ENCODE measurements at places on chromosomes 16 and 17.
A peak's percentile ranks its signal among the peaks of the same experiment; 100 is the strongest.

DNA sequence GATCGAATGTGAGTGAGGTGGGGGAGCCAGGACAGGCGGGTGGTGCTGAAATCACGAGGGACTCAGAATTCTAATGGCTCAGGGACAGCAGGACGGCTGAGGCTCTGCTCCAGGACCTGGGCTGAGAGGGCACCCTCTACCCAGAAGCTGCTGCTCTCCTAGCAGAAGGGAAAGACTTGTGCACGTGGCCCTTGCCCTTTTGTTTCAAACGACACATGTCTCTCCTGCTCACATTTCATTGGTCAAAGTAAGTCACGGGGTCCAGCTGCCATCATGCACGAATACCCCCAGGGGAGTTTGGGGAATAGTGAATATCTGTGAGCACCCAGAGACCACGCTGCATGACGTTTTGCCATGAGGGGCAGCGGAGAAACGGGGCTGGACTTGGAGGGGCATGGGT lies 73.2 kb downstream of the RTN4RL1 start:
- DNase-seq: no peak

- DNase-seq: peak; percentile 37
These were observed 27.7 kb upstream of the SBK1 start for GRCh38 chr16:28264656-28265055.

DNA sequence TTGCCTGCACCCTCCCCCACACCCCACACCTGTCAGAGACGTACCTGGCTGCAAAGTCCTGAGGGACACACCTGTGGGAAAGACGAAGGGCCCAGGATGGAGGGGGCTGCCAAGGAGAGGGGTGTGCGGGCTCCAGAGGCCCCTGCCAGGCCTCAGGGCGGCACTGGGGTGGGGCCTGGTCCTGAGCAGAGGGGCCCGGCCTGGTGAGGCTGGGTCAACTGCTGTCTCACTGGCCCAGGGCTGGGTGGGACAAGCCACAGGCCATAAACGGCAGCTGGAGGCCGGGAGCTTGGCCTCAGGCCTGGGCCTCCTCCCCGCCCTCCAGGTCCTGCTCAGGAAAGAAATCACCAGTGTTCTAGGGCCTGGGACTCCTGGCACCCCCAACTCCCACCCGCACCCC lies 510 bp downstream of the TPSG1 start:
- peak; percentile 31 for DNase-seq

DNA sequence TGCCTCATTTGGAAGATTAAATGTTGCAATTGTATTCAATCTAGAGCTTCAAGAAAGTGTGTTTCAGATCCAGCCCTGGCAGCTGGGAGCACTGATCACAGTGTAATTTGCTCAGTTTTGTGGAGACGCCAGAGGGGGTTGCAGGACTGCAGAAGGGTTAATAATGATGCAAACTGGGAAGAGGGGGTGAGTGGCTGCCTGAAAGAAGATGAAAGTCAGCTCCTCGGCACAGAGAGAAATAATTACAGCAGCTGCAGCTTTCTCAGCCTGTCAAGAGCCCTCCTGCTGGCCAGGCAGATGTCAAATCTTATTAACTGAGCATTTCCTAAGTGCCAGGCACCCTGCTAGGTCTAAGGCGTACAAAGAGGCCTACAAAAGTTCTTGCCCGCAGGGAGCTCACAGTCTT lies 97.7 kb downstream of the ZNF18 start:
- no peak for DNase-seq

GRCh38 chr16:72847187-72848027 lies 200.5 kb downstream of the ZFHX3 start:
- no peak for DNase-seq

GRCh38 chr17:17890773-17891759 lies 54.3 kb upstream of the SREBF1 start:
- DNase-seq: peak; percentile 51

DNA sequence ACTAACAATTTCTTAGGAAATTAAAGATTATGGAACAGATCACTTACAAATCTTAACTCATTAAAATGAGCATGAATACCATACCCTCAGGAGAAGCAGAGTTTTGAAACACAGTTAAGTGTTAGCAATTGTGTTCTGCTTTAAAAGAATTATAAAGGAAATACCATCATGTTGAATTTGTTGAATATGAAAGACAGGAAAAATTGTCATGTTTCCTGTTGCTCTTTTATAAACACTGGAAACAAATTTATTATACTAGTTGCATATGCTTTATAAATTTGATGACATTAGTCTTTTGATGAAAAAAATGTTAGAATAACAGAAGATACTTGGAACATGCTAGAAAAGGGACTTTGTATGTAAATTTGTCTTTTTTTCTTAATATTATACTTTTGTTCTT lies 59.7 kb downstream of the VMP1 start:
- no peak for DNase-seq

DNA sequence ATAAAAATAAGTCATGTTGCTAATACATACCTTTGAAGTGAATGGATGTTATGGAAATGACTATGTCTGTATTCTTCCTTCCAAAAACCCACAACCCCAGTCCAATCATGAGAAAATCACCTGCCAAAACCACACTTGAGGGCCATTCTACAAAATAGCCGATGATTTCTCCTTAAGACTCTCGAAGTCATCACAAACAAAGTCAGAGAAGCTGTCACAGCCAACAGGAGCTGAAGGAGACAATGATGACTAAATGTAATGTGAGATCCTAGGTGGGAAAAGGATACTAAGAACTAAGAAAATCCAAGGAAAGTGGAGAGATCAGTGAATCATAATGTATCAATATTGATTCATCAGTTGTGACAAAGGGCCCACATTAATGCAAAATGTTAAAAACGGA lies 432.9 kb upstream of the DYNLRB2 start:
- no peak for DNase-seq

- DNase-seq: no peak
These were observed 20.6 kb downstream of the ADORA2B start for GRCh38 chr17:15965528-15965927.

- no peak for DNase-seq
These were observed 1.0 kb upstream of the CREBBP start for GRCh38 chr16:3881499-3881990.

GRCh38 chr16:88634141-88634993 lies 4.0 kb upstream of the IL17C start:
- DNase-seq: peak; percentile 60

- no peak for DNase-seq
These were observed 141.7 kb downstream of the MRM1 start for GRCh38 chr17:36743130-36743529.

DNA sequence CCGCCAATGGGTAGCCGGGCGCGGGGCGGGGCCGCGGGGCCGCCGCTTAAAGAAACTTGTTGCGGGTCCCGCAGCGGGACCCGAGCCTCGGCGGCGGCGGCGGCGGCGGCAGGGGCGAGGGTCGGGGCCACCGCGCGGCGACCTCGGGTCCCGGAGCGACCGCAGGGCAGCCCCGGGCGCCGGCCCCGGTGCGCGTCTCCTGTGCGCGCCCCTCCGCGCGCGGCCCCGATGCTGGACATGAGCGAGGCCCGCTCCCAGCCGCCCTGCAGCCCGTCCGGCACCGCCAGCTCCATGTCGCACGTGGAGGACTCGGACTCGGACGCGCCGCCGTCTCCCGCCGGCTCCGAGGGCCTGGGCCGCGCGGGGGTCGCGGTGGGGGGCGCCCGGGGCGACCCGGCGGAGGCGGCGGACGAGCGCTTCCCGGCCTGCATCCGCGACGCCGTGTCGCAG lies at the start of gene SOX8:
TSS of gene SOX8 (plus strand) at position 76 of the 450 bp plus-strand sequence. CDS start at position 229, 153 bp downstream.
- DNase-seq: no peak

- peak; percentile 51 for DNase-seq
These were observed 601 bp downstream of the PHKB start for GRCh38 chr16:47461598-47462266.

- DNase-seq: no peak
These were observed 2.5 kb upstream of the GJD3 start for GRCh38 chr17:40366861-40367518.

- no peak for DNase-seq
These were observed 120.7 kb downstream of the TRIM37 start for GRCh38 chr17:58985971-58986370.

- no peak for DNase-seq
These were observed 9.6 kb downstream of the JPT2 start for GRCh38 chr16:1687427-1688316.

DNA sequence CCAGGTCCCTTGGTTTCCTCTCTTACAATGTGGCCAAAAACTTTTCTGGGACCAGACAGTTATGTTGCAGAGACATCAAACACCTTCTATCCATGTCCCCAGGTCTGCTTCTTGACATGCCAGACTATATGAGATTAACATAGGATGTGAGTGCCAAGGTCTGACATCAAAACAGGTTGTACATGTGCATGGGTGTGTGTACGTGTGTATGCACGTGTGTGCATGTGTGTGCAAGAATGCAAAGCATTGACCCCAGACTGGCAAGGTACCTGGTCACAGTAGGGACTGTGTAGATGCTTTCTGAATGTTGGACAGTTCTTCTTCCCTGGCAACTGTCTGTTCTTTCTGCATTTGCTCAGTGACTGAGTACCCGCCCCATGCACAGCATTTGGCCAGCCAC lies 85.6 kb downstream of the NDE1 start:
- no peak for DNase-seq

DNA sequence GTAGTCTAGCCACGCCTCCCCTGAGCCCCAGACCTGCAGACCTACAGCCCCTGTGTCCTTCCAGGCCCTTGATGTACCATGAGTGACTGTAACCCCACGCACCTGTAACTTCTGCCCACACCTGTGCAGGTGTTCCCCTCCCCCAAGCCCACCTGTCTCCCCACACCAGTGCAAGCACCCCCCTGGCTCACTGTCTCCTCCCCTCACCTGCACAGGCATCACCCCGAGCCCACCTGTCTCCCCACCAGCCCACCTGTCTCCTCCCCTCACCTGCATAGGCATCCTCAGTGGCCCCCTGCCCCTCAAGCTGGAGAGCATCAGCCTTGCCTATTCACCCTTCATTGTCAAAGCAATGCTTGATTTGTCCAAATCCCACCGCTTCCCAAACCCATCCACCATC lies 32.3 kb upstream of the ZC3H18 start:
- DNase-seq: no peak

GRCh38 chr16:84726079-84726668 lies 26.4 kb downstream of the USP10 start:
- peak; percentile 96 for DNase-seq

- no peak for DNase-seq
These were observed 305.4 kb downstream of the MAF start for GRCh38 chr16:79295162-79295561.

- no peak for DNase-seq
These were observed 7.7 kb upstream of the NPIPB2 start for GRCh38 chr16:11949527-11949926.

Measured in colonic mucosa (tissue), 4 donors.